ENCODE measurements at places on chromosomes 3 and 15. TPM values are rescaled to one million over a fixed set of nuclear protein-coding genes. Genes with fewer than 3 reads are reported as not detected.

GREM1 gene
- 142 TPM for total RNA-seq

DNA sequence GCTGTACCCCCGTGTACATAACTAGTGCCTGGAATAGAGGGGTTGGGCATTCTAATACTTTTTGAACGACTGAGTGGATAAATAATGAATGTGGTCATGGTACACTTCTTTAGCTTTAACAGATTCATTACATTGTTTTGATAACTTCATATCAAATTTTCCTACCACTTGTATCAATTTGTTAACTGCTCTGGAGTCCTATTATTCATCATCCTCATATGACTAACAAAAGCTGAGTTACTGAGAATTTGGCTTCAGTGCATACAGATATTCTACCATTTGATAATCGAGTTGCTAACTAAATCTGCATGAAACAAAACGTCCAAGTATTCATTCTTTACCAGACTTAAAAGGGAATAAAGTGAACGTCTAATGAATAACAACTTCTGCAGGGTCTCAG lies 31.7 kb downstream of the FRMD5 start:
- DNase-seq = no peak

DNA sequence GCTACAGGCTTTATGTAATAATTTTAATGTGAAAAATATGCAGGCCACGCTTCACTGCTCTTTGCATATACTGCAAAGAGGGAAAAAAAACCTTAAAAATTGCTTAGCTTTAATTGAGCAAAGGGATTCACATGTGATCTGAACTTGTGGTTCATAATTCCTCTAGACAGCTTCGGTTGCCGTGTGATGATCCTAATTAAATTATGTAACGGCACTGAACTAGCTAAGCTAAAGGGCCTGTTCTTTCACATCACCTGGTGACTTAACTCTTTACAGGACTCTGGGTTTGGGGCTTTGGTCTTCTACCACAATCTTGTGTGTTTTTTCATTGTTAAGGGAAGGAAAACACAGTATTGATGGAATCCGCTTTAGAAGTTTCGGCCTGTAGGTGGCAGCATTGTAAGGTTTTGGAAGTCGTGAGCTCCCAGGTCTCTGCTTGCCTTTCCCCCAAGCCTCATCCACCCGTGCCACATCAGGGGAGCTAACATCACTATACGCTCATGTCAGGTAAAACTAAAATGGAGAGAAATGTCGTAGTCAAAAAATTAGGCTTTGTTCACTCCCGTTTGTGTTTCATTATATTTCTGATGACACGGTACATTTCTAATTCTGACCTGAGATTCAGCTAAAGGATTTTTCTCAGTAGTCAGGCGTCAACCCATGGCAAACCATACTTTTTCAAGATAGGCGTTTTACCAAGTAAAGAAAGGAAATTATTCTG lies 205.6 kb upstream of the DPH6 start:
- DNase-seq = no peak

DNA sequence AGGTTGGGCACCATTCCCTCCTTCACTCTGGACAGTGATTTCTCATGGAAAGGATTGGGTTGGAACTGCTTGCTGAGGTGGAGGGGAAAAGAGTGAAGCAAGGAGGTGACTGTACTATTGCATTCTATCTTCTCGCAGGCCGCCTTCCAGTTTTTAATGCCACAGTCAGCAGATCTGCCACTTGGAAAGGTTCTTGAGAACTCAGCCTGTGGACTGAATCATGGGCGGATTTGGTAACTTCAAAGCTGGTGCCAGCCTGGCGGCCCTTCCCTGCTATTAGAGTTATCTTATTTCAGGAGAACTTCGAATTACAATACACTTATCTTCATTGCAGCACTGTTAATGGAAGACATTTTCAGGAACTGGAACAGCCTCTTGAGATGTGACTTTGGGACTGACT lies 23.1 kb upstream of the SLC28A2 start:
- DNase-seq = no peak

DNA sequence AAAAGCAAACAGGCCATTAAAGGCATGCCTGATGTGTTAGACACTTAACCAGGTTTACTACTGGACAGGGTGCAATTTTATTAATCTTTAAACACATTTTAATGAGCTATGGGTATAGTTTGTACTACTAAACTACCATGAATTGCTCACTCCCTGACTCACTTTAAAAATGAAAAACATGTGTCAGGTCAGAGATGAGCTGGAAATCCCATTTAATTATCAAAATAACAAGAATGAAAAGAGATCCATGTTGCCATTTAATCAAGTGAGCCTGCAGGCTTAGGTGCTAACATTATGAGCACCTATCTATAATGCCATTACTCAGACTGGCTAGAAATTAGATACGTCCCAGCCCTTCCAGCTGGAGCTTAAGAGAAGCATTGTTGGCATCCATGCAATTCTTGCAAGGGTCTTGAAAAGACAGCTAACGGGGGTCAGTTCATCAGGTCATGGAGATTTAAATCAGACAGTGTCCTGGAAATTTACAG lies 224.4 kb downstream of the THRB start:
- no peak for DNase-seq

HPS3 gene
- total RNA-seq = 16.5 TPM
